Kidney epithelial cell (primary cell): ENCODE measurements at places on chromosomes 6 and 20.

- no peak for DNase-seq
These were observed 3.6 kb downstream of the AVP start for GRCh38 chr20:3080939-3081388.

- no peak for DNase-seq
These were observed 349.8 kb downstream of the CDC5L start for GRCh38 chr6:44737341-44737740.

DNA sequence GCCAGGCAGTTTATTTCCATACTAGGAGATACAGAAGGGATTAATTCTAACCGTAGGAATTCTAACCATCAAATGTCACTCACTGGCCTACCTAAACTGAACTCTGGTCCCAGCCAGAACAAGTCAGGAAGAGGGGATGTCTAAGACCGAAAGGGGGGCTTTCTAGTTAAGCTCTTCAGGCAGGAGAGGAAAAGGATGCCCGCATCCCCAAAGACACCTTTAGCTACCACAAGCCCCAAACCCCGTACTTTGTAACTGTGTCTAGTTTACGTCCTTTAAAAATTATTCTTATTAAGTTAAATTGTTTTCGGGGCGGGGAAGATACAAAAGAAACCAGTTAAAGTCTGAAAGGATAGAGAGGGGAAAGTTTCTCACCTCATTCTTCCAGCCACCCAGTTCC is 1.2 kb upstream of the ZNF76 start:
- no peak for DNase-seq

DNA sequence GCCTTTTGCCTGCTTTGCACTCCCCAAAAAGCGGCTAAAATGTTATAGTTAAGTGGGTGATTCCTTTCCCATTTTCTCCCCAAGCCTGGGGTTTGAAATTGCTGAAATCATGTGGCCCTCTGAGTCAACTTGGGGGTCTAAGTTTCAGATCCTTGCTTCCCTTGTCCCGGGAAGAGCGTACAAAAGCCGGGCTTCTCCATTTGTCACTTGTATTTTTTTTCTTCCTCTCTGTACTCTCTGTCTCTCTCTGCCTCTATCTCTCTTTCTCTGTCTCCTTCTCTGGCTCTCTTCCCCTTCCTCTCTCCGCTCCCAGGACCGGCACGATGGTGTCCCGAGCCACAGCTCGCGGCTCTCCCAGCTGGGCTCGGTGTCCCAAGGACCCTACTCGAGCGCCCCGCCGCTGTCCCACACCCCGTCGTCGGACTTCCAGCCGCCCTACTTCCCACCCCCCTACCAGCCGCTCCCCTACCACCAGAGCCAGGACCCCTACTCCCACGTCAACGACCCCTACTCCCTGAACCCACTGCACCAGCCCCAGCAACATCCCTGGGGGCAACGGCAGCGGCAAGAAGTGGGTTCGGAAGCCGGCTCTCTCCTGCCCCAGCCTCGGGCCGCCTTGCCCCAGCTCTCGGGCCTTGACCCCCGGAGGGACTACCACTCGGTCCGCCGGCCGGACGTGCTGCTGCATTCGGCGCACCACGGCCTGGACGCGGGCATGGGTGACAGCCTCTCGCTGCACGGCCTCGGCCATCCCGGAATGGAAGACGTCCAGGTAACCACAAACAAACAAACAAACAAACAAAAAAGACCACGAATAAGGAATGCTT is 4.6 kb downstream of the TFAP2B start:
- DNase-seq, result no peak

GRCh38 chr20:21710341-21710740 is 4.9 kb downstream of the PAX1 start:
- DNase-seq, result no peak

- no peak for DNase-seq
These were observed 186.5 kb downstream of the MEI4 start for GRCh38 chr6:77839292-77839691.

DNA sequence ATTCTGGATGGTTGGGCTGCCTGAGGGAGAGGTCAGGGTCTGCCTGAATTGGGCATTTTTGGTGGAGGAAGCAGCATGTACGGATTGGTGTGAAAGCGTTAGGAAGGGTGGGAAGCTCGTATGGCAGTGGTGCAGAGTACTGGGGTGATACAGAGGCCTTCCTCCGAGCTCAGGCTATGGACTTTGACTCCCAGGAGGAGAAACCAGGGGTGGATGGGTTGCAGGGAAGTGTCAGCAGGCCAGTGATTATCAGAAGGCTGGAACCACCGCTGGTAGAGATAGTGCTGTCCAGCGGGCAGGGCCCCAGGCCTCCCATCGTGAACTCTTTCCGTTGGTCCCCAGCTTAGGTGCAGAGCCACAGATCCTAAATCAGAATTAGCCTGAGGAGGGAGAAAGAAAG is 5.3 kb downstream of the WFDC5 start:
- DNase-seq, result no peak

DNA sequence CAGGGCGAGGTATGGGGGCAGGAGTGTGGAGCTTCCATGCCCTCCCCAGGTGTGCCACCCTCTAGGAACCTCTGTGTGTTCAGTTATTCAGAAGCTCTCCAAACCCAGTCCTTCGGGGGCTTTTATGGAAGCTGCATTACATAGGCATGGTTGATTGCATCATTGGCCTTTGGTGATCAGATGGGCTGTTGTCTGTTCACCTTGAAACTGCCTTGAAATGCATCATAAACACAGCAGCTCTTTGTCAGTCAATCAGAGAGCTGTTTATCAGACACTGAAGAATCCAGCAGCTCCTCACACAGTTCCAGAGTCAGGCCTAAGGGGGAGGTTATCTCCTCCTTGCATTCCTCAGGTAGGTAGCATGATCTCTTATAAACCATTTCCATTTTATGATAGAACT is 62.4 kb downstream of the E2F3 start:
- no peak for DNase-seq

GRCh38 chr20:47389867-47390347 is 33.4 kb upstream of the ZMYND8 start:
- no peak for DNase-seq

DNA sequence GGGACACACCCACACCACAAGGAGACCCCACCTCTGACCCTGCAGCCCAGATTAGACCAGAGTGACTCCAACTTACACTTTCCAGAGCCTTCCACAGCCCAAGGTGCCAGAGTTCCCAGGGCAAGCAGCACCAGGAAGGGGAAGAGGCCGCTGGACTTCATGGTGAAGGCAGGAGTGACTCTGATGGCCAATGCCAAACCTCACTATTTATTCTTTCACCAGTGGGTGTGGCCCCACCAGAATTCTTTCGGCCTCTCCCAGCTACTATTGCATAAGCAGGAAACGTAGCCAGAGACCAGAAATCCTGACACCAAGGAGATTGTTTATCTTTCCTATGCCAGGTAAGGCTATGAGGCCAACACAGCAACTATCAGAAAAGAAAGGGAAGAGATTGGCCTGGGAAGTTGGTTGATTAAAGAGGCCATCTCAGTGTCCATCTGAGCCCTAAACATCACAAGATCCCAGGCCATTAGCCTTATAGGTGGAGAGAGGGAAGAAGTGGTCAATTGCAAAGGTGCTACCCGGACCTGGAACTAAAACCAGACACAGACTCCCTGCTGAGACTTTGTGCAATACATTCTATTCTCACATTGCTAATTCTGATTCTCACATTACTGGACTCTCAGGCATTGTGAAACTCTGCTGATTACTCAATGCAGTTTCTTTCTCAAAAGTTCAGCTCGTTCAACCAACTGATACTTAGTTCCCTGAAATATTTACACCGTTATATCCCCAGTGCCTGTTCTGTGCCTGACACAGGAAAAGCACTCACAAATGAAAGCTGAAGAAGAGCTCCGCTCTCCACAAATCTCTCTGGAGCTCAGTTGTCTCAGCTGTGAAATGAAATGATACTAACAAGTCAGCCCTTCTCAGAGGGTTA is at the start of gene SLPI:
Gene SLPI, minus strand, starts transcription at position 182 of the 880 bp plus-strand sequence. Its CDS starts 21 bp downstream, at position 161.
- peak; percentile 21 for DNase-seq

- DNase-seq, result no peak
These were observed 36.8 kb downstream of the PPP1R3G start for GRCh38 chr6:5121956-5122355.
